Left cardiac atrium (tissue), 4 donors: ENCODE measurements at places on chromosomes 1 and 21.

- no peak for DNase-seq
Observed at GRCh38 chr1:77060000-77060399, 159.2 kb downstream of the PIGK start.

DNA sequence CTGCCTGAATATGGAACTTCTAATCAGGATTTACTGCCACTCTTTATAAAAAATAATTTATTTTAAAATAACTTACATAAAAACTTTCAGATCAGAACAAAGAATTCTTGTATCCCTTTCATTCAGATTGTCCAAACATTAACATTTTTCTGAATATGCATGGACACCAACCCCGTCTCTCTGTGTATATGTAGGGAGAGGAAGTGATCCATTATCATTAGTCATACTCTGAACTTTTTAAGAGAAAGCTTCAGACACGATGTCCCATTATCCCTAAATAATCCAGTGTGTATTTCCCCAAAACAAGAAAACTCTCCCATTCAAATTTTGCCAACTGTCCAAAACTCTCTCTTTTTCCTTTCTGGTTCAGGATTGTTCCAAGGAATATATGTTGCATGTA, 122.3 kb upstream of the CXADR start:
- no peak for DNase-seq

- no peak for DNase-seq
Observed at GRCh38 chr1:212774584-212774983, 17.0 kb downstream of the NSL1 start.

DNA sequence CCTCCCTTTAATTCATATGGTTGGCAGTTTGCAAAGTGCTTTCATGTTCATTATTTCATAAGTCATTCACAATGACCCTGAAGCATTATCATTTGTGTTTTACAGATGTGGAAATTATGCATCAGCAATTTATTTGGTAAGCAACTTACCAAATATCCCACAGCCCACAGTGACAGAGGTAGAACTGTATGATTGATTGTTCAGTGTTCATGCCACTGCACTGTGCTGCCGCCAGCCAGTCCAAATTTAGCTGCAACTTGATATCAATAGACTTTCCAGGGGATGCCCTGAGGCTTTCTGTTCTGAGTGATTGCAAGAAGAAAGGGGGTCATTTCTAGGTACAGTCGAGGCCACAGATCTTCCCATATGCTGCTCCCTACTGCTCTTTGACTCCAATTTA, 380.3 kb downstream of the PLPP3 start:
- no peak for DNase-seq

DNA sequence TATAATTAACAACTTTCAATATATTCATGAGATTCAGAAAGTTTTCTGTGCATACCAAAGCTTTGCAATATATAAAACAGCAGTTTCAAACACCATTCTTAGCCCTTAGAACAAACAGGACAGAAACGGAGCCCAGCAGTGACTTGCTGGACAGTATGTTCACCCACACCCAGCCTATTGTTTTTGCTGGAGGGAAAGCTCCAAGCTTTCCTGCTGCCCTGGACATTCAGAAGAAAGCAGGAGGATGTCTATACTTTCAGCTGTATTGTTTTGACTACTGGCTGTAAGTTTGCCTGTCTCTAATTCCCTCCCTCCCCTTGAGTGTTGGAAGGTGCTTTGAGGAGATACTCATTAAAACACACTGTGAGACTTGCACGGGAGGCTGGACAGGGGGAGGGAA, 9.6 kb downstream of the DENND2C start:
- no peak for DNase-seq

DNA sequence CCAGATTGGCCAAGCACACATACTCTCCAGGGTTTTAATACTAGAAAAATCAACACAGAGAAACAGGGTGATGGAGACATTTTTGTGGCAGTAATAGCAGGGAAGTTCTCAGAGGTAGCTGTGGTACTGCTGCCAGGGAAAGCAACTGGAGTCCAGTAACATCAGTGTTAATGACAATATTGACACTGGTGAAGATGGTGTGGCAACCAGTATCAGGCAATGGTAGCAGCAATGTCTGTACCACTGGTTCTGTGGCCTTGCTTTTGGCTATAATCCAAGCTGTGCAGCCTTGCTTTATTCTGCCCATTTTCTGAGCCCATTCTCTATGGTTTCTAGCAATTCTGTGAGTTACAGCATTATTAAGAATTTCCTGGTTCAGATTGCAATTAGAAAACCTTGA, 1.6 kb upstream of the SNX7 start:
- DNase-seq = no peak
